ENCODE measurements at places on chromosomes 3 and 15.
A peak's percentile ranks its signal among the peaks of the same experiment; 100 is the strongest.

DNA sequence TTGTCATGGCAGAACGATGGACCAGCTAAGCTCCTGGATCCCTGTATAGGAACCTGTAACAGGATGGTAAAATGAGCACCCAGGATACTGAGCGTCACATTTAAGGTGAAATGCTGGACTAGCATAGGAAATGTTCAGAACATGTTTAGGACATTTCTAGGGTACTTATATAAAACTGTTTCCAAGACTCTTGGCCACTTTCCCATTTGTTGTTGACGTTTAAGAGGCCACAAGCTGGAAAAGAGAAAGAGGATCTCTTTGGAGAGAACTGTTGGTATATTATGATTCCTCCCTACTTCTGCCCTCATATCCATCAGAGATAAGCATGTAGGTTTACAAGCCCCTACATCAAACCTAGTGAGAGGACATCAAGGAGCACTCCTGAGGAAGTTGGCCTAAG lies 57.5 kb downstream of the SCN11A start:
- no peak for DNase-seq

- DNase-seq, result peak; percentile 6
Measured at GRCh38 chr15:89556413-89557262, 18.6 kb upstream of the TICRR start.

DNA sequence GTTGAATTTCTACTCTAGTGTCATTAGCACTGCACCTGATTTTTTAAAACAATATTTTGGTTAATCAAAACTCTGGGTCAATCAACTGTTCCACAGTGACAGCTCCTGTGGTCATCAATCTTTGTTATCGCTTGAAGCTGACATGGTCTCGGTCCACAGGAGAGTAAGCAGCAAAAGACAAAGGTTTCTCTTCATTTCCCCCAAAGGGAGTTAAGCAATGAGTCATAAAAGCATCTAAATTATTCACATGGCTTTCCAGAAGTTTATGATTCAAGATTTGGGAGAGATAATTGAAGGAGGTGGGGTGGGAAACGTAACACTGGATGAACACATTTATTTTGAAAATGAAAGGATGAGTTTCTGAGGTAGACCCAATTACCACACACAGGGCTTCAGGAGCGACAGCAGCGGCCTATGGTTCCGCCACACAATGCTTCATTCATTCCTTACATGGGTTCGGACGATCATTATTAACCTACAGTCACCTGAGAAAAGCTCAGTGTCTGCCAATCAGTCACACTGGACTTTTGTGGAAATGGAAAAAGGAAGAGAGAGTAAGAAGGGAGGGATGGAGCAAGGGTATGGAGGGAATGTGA lies 505.1 kb downstream of the FHIT start:
- no peak for DNase-seq

DNA sequence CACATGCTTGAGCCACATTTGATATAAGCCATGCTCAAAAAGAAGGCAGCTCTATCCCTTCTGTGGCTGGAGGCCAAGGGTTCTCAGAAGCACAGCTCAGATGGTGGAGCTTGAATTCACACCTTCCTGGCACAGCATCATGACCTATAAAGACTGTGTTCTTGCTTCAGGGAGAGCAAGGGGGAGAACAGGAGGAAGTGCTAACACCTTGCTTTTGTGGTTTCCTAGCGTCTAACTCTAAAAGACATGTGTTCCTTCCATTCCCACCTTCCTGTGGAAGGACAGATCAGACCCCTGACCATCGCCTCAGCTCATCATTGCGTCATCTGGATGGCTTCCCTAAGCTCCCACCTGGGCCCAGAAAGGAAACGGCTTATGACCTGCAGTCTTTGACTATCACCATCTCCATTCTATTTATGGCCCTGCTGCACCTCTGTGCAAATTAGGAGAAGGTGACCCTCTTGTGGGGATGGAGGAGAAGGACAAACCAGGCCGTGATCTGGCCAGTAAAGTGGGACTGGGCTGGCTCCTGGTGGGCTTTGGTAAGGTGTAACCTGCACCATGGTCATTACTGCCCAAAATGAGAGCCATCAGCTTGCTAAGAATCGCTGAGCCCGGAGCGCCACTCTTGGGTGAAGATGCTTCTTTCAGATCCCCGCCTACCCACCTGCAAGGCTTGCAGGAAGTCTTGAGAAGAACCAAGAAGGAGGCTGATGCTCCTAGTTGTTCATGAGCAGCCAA lies 128.5 kb downstream of the SERPINI1 start:
- no peak for DNase-seq

DNA sequence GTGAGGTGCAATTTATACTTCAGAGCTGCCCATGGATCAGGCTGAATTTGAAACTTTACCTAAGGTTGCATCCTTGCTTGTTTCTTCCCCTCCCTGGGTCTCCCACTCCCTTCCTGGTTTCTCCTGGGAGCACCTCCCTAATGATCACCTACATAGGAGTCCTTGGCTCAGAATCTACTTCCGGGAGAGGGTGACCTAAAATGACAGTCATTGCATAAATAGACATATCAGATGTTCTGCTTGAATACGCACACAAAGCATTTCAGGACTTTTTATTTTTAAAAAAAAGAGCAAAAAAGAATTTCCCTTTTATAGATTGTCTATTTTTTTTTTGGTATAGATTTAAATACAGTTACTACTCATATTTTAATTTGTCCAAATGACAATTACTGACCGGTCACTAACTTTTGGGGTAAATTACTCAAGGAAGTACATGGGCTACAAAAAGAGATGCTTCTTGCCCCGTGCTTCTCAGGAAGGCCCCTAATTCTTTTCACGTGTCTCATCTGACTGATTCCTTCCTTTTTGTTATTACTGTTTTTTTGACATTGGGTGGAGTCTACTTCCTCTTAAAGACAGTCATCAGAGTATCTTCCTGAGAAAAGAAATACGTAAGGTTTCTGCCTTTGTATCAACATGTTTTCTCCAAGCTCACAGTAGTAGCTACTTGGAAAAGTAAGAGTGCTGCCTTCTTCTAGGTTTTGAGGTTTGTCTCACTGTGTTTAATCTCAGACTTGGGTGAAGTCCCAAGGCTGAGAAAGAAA lies 4.9 kb upstream of the MYZAP start:
- DNase-seq, result no peak

- DNase-seq, result peak; percentile 46
Measured at GRCh38 chr15:66369773-66370651, 13.5 kb upstream of the TIPIN start.

- DNase-seq, result no peak
Measured at GRCh38 chr15:60544581-60545264, 65.8 kb upstream of the ICE2 start.

Measured in activated naive CD8-positive, alpha-beta T cell treated with anti-CD3 and anti-CD28 coated beads for 36 hours (primary cell).